CD4-positive, alpha-beta T cell treated with Interleukin-15 for 1 hour (primary cell): ENCODE measurements at places on chromosomes 7 and 10.

DNA sequence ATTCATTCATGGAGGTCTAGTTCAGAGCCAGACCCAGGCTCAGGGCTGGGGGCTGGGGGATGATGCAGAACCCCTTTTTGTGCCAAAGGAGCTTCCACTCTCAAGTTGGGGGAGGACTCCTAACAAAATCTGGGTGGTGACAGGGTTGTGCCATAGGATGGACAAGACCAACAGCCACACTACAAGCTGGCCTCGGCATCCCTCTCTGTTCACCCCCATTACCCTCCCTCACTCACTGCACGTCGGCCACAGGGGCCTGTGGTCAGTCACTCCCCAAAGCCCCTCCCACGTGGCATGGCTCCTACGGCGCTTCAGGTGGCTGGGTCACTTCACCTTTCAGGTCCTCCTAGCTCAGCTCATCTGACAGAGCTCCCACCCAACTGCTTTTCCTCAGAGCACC is 348.7 kb upstream of the ZMIZ1 start:
- no peak for DNase-seq

GRCh38 chr7:151497306-151497871 is 22.3 kb downstream of the RHEB start:
- no peak for DNase-seq

- DNase-seq, result no peak
Measured at GRCh38 chr7:158953912-158954311, 97.6 kb downstream of the DYNC2I1 start.

DNA sequence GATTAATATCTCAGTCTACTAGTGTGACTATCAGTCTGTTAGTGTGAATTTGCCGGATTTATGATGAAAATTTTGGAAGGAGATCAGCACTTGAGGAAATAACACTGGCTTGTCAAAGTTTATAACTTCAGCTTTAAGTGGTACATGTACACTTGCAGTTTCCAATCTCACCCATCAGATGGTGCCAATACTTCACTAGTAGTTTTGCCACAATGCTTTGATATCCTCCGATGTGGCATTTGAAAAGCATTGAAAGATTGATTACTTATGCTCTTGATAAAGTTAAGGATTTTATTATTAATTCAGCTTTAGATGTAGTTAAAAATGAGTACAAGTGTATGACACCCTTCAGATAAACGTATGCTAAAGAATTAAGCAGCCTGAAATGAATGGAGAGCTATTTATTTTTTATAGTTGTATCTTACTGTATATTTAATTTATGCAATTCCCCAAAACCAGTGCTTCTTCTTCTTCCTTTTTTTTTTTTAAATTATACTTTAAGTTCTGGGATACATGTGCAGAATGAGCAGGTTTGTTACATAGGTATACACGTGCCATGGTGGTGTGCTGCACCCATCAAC is 98.2 kb downstream of the ANLN start:
- DNase-seq, result no peak

DNA sequence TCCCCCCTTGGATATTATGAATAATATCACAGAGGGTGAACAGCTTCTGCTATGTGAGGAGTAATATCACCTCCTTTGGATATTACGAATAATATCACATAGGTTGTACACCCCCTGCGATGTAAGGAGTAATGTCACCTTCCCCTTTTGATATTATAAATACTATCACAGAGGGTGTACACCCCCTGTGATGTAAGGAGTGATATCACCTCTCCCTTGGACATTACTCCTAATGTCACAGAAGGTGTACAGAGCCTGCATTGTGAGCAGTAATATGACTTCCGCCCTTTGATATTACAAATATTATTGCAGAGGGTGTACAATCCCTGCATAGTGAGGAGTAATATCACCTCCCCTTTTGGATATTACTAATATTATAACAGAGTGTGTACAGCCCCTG is 9.2 kb upstream of the TMEM225B start:
- no peak for DNase-seq

GRCh38 chr7:106568680-106569499 is 92.1 kb downstream of the CCDC71L start:
- no peak for DNase-seq

GRCh38 chr10:71349406-71349805 is 30.3 kb downstream of the SLC29A3 start:
- DNase-seq, result no peak

DNA sequence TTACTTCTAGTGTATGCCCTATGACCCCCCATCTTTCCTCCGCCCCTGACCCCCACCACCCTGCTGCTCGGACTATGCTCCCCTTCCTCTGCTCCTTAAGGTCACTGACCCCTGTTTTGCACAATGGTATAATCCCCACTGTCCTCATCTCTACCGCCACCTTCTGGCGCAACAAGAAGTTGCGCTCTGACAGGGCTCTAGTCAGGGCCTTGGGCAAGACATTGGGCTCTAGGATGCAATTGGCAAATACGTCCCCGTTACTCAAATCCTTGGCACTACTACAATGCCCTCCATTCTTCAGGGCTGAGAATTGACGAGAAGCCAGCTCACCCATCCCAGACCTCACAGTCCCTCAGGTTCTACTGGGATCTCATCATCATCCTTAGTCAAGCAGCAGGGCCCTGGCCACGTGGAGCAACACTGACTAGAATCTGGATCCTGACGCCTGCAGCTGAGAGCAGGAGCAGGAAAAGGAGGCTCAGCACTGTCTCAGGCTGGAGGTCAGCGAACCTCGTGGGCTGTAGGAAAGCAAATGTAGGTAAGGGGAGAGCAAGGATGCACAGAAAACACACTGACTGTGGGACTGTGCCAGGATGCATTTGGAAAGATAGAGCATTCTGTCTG is 10.6 kb downstream of the LRIT2 start:
- DNase-seq, result no peak

DNA sequence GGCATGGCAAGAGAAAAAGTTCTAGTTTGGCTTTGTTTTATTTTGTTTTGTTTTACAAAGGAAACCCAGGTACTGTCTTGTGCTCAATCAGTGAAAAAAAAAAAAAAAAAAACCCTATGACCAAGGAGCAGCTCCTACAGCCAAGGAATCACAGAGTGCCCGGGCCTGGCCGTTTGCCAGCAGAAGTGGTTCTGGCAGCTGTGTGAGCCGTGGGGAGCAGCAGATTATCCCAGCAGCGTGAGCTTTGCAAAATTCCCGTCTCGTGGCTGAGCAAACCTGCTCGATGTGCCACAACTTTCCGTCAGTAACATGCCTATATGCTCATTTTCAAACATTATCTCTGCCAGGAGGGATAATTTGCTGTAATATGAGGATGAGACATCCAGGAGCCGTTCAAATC is 293.7 kb downstream of the POU6F2 start:
- no peak for DNase-seq

- no peak for DNase-seq
Measured at GRCh38 chr10:15416034-15416433, 44.9 kb upstream of the FAM171A1 start.

DNA sequence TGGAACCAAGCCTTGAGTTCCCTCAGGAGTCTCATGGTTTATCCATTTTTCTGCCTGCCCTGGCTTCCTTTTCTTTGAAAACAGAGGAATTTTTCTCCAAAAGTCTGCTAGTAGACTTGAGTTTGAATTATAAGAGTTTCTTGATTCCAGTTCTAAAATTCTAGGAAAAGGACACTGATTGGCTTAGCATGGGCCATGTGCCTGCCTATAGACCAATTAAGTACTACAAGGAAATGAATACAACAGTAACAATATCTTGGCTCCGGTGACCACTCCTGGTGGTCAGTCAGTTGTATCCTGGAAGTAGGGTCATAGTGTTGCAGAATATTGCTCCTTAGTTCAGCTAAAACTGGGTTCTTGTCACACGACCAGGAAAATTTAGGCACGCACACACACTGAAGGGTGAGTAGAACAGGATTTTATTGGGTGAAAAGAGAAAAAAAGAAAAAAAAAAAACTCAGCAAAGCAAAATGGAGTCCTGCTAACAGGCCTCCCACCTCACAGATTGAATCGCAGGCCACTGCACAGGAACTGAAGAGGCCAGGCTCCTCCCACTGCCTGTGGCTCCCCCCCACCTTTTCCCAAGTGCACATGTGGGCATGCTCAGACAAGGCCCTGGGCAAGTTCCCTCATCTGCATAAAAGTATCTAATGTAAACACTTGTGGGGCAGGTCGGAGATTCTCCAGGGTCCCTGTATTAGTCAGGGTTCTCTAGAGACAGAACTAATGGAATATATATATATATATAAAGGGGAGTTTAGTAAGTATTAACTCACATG is 155.1 kb downstream of the LYZL1 start:
- DNase-seq, result no peak

- DNase-seq, result peak; percentile 86
Measured at GRCh38 chr7:38369816-38370493, 96.5 kb upstream of the TARP start.

GRCh38 chr7:80945976-80946375 is 27.1 kb upstream of the SEMA3C start:
- no peak for DNase-seq

- peak; percentile 44 for DNase-seq
Measured at GRCh38 chr10:87659571-87660483, at the start of gene PAPSS2. PAPSS2 (plus strand) TSS chr10:87659878; CDS start chr10:87659982, 104 bp downstream.

DNA sequence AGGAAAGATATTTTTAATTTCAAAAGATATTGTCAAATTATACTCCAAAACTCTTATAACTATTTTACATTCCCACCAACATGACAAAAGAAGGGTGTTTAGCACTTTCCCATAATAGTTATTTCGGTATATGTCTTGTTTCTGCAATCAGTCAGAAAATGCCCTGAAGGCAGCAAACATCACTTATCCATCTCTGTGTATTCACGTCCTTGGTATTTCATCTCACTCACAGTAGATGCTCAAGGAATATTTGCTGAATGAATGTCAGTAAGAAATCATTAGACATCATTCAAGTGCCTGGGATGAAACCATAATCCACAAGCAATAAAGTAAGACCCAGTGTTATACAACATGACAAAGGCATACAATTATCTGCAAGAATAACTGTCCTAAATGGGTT is 112.7 kb downstream of the GFRA1 start:
- no peak for DNase-seq

DNA sequence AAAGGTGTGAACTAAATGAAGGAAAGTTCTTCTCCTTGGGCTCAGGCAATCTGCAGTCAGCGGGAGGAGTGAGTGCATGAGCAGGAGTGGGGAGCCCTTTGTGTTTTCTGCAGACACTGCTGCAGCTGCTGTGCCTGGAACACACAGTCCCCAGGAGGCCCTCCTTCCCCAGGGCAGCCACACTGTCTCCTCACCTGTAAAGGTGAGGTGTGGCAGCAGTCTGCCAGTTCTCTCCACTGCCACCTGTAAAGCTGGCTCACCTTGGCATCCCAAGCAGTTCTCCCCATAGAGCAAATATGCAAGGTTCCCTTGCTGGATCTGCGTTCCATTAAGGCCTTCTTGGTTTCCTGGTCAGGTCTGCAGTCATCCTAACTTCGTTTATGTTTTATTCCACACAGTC is 5.2 kb upstream of the VWC2 start:
- no peak for DNase-seq

GRCh38 chr10:118712930-118713634 is 41.7 kb downstream of the CACUL1 start:
- DNase-seq, result no peak

GRCh38 chr7:885261-885892 is 9.0 kb downstream of the GET4 start:
- DNase-seq, result no peak

DNA sequence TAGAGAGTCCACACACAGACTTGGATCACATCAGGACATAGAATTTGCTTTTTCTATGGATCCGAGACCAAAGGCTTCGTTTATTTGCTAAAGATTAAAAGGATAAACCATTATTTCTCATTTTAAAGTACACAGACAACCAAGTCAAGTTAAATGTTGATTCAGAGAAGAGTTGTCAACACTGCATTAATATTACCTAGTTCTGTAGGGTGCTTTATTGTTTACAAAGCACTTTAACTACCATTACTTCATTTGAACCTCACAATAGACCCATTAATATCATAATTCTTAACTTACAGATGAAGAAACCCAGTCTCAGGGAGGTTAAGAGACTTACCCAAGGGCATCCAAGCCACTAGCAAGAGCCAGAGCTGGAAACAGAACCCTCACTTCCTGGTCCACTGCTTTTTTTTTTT is 43.2 kb upstream of the GSAP start:
- DNase-seq, result no peak

- DNase-seq, result no peak
Measured at GRCh38 chr10:124949543-124949942, 7.6 kb downstream of the ZRANB1 start.

DNA sequence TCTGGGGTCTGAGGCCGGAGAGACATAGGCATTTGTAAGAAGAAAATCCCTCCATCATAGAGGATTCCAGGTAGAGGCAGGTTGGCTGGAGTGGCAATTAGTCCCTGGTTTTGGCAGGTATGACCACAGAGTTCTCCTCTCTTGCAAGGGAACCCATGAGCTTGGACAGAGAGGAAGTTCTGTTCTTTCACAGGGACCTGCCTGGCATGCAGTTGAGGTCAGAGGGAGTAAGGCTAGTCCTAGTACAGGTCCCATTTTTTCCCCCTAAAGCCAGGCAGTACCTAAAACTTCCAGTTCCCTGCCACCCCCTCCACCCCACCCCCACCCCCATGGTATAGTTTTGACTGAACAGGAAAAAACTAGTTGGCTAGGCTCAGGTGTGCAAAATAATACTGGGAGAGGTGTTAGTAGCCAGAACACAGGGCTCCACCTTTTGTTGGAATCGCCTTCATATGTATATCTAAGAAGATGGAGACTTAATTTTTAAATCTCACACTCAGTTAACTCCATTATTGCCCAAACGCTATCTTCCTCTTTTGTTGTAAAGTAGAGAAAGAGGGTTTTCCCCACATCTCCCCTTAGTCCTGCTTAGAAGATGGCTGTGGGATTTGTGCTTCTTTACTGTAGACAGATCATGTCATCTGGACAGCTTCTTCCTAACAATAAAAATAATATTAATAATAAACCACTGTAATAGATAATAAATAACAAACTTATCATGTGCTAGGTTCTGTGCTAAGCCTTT is 188.1 kb downstream of the TCF7L2 start:
- no peak for DNase-seq

DNA sequence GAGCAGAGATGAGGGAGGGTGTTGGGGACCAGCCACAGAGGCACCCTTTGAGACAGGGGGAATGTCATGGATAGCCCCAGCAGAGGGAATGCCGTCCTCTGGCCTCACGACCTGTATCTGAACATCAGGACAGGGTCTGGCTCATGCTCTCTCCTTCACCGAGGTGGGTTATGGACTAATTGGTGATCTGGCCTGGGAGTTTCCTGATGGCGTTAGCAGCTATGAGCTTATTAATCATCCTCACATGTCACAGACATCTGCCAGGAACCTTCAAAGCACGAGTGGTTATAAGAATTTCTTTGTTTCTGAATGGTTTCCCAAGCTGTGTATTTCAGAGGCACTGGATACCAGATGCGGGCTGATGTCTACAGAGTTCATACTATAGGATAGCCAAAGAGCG is 6.9 kb downstream of the CPA4 start:
- no peak for DNase-seq

GRCh38 chr7:100584683-100585510 is 1.0 kb downstream of the LRCH4 start:
- DNase-seq, result no peak
